ENCODE measurements at places on chromosomes 1 and 21.

- H3K27ac ChIP-seq, result no peak overlapping the region
- DNase-seq, result no peak
- no peaks in the 10 kb centered on the region for H3K27me3 ChIP-seq
- no peaks in the 10 kb centered on the region for H3K36me3 ChIP-seq
- no peak overlapping the region for H3K4me3 ChIP-seq
- peaks cover 20% of the 10 kb centered on the region for H3K4me1 ChIP-seq
These were observed 29.4 kb downstream of the SPATA46 start for GRCh38 chr1:162347281-162347680.

- no peak for DNase-seq
- no peak overlapping the region for H3K27ac ChIP-seq
- no peaks in the 10 kb centered on the region for H3K4me1 ChIP-seq
- no peak overlapping the region for H3K4me3 ChIP-seq
- no peaks in the 10 kb centered on the region for H3K36me3 ChIP-seq
These were observed 36.1 kb upstream of the PADI2 start for GRCh38 chr1:17155257-17155920.

- no peak overlapping the region for H3K27ac ChIP-seq
- no peaks in the 10 kb centered on the region for H3K27me3 ChIP-seq
- H3K4me3 ChIP-seq, result no peak overlapping the region
- no peaks in the 10 kb centered on the region for H3K36me3 ChIP-seq
- DNase-seq, result no peak
These were observed 301.4 kb upstream of the ADAMTS5 start for GRCh38 chr21:27268290-27268689.

DNA sequence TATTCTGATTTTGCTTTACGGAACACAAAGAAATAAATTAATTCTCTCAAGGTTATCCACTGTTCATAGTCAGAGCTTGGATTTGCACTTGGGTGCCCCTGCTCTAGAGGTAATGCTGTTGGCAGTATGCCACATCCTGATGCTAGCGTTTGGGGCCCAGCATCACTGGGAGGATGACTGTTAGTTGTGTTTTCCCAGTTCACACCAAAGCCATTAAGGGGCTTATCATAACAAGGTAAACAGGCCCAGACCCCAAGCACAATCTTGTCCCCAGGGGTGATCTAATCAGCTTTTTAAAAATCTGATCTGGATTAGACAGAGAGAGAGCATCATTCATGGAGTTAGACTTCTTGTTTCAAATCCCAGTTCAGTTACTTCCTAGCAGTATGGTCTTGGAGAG lies 60.2 kb upstream of the PBX1 start:
- no peak for DNase-seq
- no peaks in the 10 kb centered on the region for H3K36me3 ChIP-seq
- H3K27me3 ChIP-seq, result no peaks in the 10 kb centered on the region
- H3K4me1 ChIP-seq, result no peaks in the 10 kb centered on the region
- no peak overlapping the region for H3K4me3 ChIP-seq

- DNase-seq, result no peak
- H3K27me3 ChIP-seq, result no peaks in the 10 kb centered on the region
- no peaks in the 10 kb centered on the region for H3K4me1 ChIP-seq
- H3K27ac ChIP-seq, result no peak overlapping the region
- no peak overlapping the region for H3K4me3 ChIP-seq
These were observed 683.0 kb downstream of the MATN1 start for GRCh38 chr1:30040081-30041019.

DNA sequence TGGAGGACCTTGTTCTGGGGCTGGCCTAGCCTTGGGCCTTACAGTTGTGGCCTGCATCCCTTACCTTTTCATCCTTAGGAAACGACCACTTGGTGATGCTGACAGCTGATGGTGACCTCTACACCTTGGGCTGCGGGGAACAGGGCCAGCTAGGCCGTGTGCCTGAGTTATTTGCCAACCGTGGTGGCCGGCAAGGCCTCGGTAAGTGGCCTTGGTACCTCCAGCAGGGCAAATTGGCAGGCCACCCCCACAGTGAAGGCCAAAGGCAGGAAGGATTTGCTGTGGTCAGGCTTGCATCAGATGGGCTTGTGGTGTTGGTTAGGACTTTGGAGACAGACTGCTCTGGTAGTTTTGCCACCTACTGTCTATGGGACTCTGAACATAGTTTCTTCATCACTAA lies 17.7 kb upstream of the TRNAU1AP start:
- H3K4me1 ChIP-seq, result no peaks in the 10 kb centered on the region
- H3K27me3 ChIP-seq, result no peaks in the 10 kb centered on the region
- no peak overlapping the region for H3K27ac ChIP-seq
- peaks cover 19% of the 10 kb centered on the region for H3K36me3 ChIP-seq
- DNase-seq, result no peak

DNA sequence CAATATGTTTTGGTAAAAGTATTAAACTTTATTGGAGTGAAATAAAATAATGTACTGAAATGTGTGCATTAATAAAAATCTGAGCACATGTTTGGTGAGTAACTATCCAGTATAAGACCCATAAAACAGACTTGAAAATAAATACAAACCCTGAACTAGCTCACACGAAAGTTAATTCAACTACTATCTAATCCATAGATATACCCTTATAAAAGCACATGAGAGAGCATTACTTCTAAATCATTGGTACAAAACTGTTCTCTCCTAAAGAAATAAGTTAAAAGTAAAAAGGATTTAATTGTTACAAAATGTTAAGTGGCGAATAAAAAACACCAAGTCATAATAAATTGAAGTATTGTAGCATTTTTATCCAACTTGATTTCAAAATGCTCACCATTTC lies 295.6 kb downstream of the PTPRC start:
- H3K4me1 ChIP-seq, result peaks cover 47% of the 10 kb centered on the region
- peak overlapping the region; percentile 95 for H3K27ac ChIP-seq

GRCh38 chr1:115837740-115838421 lies 3.0 kb downstream of the NHLH2 start:
- no peak overlapping the region for H3K27ac ChIP-seq
- H3K4me3 ChIP-seq, result no peak overlapping the region
- peaks cover 6% of the 10 kb centered on the region for H3K4me1 ChIP-seq
- H3K36me3 ChIP-seq, result no peaks in the 10 kb centered on the region
- no peak for DNase-seq
